ENCODE measurements at places on chromosomes 16 and 17.

DNA sequence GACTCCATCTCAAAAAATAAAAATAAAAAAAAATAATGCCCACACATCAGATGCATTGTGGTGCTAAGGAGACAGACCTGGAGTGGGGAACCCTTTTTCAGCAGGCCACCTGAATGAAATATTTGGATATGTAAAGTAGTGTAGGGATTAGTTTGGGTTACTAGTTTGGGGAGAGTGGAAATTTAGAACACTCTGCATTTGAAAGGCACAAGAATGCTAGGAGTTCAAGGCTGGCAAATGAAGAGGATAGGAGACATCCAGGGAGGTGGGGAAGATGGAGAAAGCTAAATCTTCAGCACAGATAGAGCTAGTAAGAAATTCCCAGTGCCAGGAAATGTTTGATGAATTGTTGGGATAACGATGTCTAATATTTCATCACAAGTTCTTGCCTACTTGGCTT lies 298.3 kb upstream of the ERCC4 start:
- no peak for DNase-seq

DNA sequence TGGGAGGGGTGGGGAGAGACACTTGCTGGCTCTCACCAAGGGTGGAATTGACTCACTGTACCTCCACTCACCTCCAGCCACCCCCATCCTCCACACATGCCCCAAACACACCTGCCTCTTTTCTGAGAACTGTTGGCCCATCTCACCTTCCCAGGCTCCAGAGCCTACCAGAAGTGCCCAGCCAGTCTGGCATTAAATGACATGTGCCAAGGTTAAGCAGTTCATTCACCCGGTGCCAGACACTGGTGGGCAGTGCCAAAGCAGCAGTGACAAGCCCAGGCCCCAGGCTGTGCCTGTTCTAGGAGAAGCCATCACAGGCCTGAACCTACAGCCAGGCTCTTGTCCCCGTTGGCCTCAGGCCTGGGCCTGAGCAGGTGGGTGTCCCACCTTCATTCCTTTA lies 11.2 kb downstream of the MVP start:
- DNase-seq: no peak

- DNase-seq: no peak
Observed at GRCh38 chr16:85858984-85859817, 39.8 kb upstream of the IRF8 start.

GRCh38 chr16:72809446-72809845 lies 238.5 kb downstream of the ZFHX3 start:
- DNase-seq: no peak

GRCh38 chr17:33040461-33040860 lies 48.8 kb downstream of the SPACA3 start:
- no peak for DNase-seq

- DNase-seq: peak; percentile 87
Observed at GRCh38 chr17:29176558-29177351, 3.4 kb downstream of the MYO18A start.

DNA sequence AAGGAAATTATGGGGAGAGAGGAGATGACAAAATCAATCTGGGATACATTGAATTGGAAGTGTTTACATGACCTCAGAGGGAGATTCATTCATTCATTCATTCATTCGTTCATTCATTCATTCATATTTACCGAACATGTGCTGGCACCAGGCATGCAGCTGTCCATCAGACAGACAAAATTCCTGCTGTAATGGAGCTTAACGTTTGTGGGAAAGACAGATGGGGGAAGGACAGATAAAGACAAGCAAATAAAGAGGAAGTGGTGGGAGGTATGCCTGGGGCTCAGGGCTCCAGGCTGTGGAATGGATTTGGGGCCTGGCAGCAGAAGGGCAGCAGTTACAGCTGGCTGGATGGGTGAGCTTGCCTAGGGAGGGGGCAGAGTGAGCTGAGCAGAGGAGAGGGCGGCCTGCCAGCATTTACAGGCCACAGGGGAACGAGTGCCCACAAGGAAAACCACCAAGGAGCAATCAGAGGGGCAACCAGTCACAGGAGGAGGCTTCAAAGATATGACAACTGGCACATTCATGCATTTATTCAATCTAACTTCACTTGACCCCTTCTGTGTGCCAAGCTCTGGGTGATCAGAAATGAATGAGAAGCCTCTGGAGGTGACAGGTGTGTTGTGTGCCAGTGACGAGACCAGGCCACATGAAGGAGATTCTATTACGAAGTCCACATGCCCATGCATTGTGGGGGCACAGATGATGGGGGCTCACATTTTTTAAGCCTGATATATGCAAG lies 48.5 kb downstream of the ARHGAP27 start:
- DNase-seq: no peak

DNA sequence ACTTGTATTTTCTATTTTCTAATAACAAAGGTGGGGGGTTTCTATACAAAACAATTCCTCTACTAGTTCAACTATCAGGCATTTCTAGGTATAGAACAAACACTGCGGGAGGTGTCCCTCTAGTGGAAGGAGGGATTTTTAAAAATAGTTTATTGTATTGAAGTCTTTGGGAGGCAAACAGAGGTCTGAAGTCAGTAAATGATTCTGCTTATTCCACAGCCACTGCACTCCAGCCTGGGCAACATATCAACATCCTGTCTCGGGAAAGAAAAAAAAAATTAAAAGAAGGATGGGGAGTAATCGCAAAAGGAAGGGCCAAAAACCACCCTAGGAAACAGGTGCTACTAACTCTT lies 648 bp upstream of the ERCC4 start:
- no peak for DNase-seq

GRCh38 chr17:17077861-17078732 lies 35.8 kb downstream of the MPRIP start:
- DNase-seq: peak; percentile 45

DNA sequence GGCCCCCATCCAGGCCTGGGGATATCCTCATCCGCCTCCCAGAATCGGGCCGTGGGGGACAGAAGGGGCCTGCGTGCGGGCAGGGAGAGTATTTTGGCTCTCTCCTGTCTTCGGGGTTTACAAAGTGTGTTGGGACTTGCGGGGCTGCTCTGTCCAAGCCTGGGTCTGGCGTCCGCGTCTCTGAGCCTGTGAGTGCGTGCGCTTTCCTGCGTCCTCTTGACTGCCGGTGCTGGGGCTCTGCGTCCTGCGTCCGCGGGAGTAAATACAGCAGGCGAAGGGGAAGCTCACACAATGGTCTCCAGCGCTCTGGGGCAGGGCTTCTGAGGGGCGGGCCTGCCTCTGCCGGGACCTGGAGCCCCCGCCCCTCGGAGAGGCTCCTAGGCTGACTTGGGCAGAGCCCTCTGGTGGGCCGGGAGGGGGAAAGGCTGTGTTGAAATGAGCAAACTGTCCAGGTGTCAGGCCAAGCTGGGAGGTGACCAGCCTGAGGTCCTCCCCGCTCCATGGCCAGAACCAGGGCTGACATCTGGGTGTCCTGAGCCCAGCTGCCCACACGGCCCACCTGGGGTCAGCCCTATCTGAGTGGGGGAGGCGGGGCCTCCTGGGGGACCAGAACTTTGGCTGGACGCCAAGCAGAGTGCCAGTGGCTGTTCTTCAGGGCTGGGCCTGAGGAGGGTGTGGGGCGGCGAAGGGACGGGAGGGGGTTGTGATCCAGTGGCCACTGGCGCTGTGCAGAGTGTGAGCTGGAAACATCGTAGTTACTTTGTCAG lies 233.6 kb downstream of the SEC14L1 start:
- peak; percentile 89 for DNase-seq

GRCh38 chr17:21214777-21215541 lies 998 bp upstream of the TMEM11 start:
- no peak for DNase-seq

DNA sequence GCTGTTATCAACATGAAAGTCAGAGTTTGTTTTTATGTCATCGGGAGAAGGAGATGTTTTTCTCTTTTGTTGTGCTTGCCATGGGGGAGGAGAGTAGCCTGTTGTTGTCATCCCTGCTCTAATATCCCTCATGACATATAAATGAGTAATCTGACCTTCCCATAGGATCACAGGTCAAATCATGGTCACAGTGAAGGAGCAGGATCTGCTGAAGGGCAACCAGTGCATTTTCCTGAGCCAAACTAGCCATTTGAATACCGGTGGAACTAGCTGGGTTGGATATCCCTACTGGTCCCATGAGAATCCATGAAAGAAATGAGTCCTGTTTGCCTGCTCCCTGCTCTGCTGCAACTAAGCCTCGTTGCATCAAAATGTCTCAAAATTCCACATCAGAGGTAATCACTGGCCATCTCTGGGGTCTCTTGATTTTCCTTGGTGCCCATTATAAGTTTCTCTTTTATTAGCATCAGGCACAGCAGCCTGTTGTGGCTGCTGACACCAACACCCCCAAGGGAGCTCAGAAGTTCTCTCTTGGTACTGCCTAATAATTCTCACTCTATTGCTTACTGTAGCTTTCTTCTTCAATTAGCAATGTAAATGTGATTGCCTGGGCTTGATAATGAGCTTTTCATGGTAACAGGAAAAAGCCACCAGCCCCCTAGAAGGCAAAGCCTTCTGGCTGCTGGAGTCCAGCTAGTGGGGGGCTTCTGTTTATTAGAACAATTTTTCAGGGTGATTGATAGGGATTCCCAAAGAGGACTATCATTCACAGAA lies 211.4 kb upstream of the ERCC4 start:
- DNase-seq: no peak

DNA sequence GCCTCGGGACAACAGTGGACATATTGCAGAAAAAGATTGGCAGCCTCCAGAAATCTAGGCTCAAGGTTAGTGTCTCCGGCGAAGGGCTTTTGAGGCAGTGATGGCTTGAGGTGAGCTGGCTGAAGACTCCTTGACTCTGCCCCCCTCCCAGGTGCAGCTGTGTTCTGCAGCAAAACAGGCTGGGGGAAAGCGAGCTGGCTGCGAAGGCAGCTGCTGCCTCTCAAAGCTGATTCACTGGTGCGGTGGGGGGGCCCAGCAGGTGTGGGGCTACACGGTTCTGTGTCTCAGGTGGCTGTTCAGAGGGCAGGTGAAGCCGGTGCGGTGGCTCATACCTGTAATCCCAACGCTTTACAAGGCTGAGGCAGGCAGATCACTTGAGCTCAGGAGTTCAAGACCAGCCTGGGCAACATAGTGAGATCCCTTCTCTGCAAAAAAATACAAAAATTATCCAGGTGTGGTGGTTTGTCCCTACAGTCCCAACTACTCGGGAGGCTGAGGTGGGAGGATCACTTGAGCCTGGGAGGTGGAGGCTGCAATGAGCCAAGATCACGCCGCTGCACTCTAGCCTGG lies 22.9 kb downstream of the C16orf96 start:
- DNase-seq: no peak

- no peak for DNase-seq
Observed at GRCh38 chr17:9107527-9107926, 86.2 kb downstream of the NTN1 start.

GRCh38 chr16:79823639-79824038 lies 223.1 kb upstream of the MAF start:
- no peak for DNase-seq

DNA sequence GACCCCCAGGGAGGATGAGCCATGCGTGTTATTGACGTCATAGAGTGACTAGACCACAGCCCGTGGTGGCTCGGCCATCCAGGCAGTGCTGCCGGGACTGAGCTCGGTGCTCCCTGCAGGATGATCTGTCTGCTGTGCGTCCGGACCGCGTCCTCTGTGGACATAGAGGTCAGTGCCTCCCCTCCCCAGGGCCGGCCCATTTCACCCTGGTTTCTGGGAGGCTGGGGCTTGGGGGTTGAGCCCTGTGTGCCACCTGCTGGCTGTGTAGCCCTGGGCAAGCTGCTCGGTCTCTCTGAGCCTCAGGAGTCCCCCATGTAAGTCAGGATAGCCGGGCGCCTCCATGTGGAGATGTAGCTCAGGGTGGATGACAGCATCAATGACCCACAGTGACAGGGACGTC lies 8.3 kb downstream of the TSC2 start:
- no peak for DNase-seq

GRCh38 chr16:83579436-83579835 lies 228.3 kb upstream of the HSBP1 start:
- DNase-seq: no peak

GRCh38 chr16:12157517-12158093 lies 181.1 kb downstream of the SNX29 start:
- DNase-seq: no peak

DNA sequence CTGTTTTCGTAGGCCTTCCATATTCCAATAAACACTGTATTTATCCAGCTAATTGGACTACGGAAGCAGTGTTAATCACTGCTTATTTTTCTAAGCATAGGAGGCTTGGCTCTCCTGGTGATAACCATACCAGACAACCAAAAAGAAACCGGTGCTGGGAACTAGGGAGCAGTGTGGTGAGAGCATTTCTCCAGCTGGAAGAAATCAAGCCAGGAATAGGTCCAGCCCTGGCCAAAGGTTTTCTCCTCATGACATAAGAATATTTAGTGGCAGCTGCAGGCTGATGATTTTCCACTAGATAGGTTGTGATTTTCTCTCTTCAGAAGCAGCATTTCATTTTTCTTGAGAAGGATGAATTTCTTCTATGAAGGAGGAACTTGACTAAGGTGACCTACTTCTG lies 141.5 kb downstream of the TRIM37 start:
- no peak for DNase-seq

GRCh38 chr16:73046849-73047214 lies 1.1 kb downstream of the ZFHX3 start:
- no peak for DNase-seq

DNA sequence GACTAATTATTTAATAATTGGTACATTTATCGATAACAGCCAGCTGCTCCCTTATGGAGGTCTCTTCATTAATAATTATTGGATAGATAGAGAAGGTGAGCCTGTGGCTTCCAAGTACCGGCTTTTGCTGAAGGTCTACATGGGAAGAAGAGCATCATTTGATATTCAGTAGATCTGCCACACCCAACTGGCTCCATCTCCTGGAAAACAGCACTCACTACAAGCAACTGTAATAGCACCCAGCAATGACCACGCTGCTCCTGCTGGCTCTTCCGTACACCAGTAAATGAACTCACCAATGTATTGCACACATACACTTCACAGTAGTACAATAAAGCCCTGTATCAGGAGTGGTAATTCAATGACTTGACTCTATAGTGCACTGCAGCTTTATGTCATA lies 19.5 kb downstream of the MARVELD3 start:
- DNase-seq: no peak

DNA sequence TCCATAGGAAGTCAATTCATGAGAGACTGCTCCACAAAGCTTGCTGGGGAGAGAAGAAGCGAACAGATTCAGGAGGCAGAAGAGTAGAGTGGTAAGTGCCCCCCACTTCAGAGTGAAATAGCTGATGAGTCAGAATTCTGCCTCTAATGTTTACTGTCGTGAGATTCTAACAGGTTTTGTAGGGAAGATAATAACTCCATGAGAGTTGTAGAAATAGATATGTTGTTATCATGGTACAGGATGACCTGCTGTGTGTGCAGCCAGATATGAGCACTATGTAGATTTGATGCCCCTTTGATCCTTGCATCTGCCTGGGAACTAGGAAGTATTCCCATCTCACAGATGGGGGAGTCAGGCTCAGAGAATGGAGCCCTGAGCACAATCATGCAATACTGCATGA lies 502.4 kb upstream of the CDH11 start:
- no peak for DNase-seq

Measured in activated effector memory CD4-positive, alpha-beta T cell treated with anti-CD3 and anti-CD28 coated beads, Interleukin-2, amount 50 U/mL, for 16 hours (primary cell).